ENCODE measurements at places on chromosomes 3 and 15.

DNA sequence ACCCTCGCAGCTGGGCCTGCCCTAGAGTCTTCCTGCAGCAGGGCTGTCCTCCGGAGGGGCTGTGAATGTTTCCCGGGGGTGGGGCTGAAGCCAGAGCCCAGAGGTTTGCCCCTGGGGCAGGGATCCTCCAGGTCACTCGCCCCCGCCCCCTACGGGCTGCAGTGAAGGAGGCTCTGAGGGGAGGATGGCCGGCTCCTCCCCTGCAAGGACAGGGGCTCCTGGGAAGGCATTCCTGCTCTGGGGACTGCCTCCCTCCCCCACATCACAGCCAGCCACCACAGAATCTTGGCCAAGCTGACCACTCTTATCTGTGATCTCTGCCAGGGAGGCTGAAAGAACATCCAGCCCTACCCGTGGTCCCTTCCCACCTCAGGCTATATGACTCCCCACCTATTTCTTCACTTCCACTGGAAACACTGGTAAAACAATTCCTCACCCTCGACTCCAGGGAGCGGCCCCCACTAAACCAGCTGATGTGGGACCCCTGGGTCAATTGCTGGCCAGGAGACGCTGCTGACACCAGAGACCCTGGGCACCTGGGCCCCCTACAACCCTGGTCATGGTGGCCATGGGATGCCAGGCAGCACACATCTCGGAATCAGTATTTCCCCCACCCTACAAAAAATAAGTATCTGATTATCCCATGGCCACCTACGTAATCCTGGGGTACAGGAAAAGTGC lies 66.0 kb downstream of the HMCES start:
- DNase-seq = no peak

GRCh38 chr3:29301332-29302019 lies 20.6 kb downstream of the RBMS3 start:
- no peak for DNase-seq

GRCh38 chr15:59329570-59330350 lies 42.9 kb downstream of the MYO1E start:
- DNase-seq = no peak

- DNase-seq = no peak
These were observed 22.1 kb upstream of the MGLL start for GRCh38 chr3:127844326-127844942.

- DNase-seq = no peak
These were observed 7.7 kb downstream of the HYAL2 start for GRCh38 chr3:50314816-50315215.

- no peak for DNase-seq
These were observed 1001.1 kb upstream of the NR2F2 start for GRCh38 chr15:95329362-95329761.
